Femur (tissue), 1 donor: ENCODE measurements at places on chromosomes 11 and 22.

- DNase-seq, result peak; percentile 33
Observed at GRCh38 chr11:59754859-59755700, at the start of gene STX3. Gene STX3 (plus strand): TSS chr11:59755376. CDS start chr11:59755606, 230 bp downstream.

GRCh38 chr11:73969091-73969490 lies 13.6 kb downstream of the UCP2 start:
- no peak for DNase-seq

- DNase-seq, result no peak
Observed at GRCh38 chr11:72781313-72782080, 12.3 kb downstream of the STARD10 start.

DNA sequence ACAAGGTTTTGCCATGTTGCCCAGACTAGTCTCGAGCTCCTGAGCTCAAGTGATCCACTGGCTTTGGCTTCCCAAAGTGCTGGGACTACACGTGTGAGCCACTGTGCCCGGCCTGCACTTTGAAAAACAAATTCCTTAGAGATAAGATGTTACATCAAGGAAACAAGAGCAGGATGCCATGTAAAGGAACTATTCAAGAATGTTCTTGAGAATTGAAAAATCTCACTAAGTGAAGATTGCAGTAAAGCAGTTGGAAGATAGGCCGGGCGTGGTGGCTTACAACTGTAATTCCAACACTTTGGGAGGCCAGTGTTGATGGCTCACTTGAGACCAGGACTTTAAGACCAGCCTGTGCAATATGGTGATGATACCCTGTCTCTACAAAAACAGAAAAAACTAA lies 88.1 kb downstream of the PACS1 start:
- DNase-seq, result no peak

DNA sequence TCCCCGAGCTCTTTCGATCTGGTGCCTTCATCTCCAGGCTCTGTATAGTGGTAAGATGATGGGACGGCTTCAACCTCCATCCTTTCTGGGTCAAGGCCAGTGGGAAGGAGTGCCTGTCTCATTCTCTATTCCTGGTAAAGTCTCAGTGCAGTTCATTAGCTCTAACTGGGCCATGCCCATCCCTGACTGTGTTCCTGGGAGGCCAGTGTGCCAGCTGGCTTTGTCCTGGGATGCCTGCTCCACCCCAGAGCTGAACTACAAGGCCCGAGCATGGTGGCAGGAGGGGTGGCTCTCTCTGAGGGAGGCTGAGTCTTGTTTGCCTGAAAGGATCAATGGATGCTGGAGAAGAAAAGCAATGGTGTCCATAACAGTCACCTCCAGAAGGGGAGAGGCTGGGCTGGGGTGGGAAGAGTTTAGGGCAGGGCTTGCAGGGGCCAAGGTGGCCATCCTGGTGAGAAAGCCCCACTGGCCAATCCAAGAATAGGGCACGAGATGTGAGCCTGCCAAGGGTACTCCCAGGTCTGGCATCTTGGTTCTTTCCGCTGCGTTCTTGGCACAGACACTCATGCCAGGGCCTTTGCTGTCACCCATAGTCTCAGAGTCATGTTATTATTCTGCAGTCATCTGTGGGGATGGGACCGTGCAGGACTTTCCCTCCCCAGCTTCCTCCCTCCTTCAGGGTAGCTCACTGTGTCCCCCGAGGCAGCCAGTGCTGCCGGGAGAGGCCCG lies 60.1 kb downstream of the PARVB start:
- no peak for DNase-seq

GRCh38 chr11:74310857-74311256 lies 583 bp downstream of the P4HA3 start:
- no peak for DNase-seq

- no peak for DNase-seq
Observed at GRCh38 chr22:30275625-30276024, 9.0 kb upstream of the OSM start.

- no peak for DNase-seq
Observed at GRCh38 chr22:29090039-29090438, 17.2 kb downstream of the KREMEN1 start.

GRCh38 chr11:119317592-119318239 lies 786 bp upstream of the MCAM start:
- DNase-seq, result no peak

- DNase-seq, result no peak
Observed at GRCh38 chr22:37014835-37015586, 4.2 kb downstream of the TST start.

- peak; percentile 79 for DNase-seq
Observed at GRCh38 chr11:6419009-6419631, at the start of gene APBB1. Gene APBB1 (minus strand): TSS chr11:6419094. CDS start chr11:6411347, 7,747 bp downstream.

DNA sequence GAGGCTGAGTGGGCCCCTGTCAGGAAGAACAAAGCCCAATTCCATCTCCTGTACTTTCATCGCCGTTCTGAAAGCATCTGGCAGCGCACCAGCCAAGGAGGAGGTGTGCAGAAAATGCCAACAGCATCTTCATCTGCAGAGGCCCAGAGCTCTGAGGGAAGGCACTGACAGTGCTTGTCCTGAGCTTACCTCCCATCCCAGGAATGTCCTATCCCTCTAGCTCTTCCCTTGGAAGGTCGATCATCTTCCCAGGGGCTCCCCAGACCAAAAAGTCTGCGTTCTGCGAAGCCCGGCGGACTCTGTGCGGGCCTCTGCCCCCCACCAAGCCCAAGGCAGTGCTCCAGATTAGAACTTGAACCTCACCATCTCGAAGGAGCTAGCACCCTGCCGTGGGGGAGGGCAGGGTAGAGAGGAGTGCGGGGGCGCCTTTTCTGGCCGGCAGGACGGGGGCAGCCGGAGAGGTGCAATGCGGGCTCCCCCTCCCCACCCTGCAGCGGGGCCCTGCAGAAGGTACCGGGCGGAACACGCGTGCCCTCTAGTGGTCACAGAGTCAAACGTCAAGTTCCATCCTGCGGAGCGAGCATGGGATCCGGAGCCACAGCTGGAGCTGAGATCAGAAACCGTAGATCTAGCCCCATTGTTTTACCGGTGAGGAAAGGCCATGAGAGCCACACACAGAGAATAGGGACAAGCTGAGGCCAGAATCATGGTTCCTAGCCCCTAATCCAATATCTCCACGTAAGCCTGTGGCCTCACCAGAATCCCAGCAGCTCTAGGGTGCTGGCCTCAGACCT lies 5.0 kb downstream of the SCN2B start:
- peak; percentile 81 for DNase-seq

DNA sequence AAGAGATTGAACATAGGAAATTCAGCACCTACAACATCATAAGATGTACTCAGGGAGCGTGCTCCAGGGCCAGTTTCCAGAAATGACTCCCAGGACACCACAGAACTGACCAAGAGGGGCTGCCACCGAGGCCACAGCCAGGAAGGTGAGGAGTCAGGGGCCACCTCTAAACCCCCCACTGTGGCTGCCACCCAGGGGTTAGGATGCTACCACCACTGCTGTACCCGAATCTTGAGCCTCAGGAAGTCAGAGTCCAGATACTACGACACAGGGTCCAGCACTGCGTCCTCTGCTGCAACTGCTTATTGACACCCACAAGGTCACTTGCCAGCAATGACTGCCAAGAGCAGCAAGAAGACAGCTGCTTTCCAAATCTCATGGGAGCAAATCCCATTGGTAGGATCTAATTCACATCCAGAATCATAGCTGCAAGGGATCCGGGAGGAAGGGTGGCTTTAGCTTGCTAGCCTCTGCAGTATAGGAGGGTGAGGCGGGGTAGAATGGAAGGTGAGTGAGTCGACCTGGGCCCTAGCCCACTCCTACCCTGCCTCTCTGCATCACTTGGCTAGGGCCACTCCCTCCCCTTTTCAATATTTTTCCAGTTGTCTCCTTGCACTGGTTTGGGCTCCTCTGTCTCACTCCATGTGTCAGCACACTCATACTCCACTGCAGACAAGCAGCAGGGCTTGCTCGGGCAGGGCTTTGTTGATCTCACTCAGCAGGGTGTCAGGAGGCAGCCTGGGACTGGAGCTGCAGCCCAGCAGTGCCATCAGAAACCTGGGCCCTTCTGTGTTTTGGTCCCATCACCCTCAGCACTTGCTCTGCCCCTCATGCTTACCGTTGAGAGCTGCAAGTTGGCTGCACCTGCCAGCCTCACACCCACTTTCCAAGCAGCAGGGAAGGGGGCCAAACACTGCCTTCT lies 18.1 kb upstream of the CYTH4 start:
- no peak for DNase-seq

DNA sequence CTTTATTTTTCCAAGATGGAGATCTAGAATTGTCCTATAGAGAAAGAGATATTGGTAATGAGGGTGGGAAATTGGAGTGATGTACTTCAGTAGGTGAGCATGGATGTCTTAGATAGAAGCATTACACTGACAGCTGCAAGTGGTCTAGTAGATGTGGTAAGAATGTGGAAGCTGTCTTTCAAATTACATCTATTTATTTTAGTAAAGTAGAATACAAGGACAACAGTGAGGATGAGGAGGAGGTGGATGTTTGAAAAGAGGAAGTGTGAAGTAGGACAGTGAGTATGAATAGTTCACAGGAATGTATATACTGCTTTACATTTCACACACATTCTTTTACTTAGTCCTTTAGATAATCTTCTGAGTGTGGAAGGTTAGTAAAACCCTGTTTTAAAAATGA lies 64.2 kb downstream of the HIPK3 start:
- DNase-seq, result no peak

DNA sequence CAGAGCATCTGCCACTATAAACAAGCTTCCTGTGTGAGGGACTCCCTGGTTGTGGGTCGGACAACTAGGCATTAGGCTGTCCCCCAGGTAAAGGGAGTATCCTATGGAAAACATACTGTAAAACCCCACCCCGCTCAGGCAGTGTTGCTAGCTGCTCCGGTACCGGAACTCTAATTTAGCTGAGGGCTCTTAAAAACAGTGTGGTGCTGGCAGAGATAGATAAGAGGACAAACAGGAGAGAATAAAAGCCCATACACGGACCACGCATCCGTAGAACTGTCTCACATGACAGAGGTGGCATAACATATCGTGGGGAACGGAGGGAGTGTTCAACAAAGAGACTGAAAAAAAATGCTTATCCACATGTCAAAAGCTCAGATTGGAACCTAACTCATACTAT lies 3.4 kb upstream of the MOGAT2 start:
- DNase-seq, result no peak

GRCh38 chr22:47396105-47396504 lies 633.7 kb downstream of the TBC1D22A start:
- DNase-seq, result no peak

DNA sequence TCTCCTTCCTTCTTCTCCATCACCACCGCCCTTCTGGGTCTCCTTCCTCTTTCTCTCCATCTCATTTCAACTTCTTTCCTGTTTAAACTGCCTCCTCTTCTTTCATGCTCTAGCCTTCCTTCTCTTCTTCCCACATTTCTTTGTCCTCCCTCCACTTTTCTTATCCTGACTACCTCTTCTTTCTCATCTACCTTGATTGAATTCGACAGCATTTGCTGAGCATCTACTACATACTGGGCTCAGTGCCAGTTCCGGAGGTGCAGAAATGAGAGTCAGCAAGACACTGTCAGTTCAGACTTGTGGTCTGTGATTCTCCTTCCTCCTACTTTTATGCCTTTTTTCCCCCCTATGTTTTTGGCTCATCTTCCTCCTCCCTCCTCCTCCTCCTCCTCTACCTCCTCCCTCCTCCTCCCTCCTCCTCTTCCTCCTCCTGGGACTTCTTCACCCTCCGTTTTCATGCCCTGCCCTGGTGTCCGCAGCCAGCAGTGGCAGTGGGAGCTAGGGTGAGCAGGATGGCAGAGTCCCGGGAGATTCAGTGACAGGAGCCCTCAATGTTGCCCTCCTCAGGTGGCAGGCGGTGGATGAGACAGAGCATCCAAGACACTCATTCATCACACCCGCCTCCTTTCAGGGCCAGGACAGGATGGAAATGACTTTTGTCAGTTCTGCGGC lies 146.0 kb upstream of the SEZ6L start:
- DNase-seq, result no peak

DNA sequence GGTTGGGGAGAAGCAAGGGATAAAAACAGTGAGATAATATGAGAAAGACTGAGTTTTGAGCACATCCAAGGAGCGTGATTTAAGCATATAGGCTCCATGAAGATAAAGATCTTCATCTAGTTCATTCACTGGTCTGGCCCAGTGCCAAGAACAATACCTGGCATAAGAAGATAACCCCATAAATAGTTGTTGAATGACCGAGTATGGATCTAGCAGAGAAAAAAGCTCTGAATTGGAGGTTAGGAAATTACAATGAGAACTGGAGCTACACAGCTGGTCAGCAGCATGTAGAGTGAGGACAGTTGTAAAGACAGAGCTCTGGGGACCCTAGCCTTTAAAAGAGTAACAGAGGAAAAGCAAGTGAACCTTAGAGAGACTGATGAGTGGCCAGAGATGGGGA lies 33.0 kb upstream of the PAK1 start:
- no peak for DNase-seq

GRCh38 chr11:82995754-82996398 lies 75.8 kb downstream of the RAB30 start:
- peak; percentile 33 for DNase-seq

DNA sequence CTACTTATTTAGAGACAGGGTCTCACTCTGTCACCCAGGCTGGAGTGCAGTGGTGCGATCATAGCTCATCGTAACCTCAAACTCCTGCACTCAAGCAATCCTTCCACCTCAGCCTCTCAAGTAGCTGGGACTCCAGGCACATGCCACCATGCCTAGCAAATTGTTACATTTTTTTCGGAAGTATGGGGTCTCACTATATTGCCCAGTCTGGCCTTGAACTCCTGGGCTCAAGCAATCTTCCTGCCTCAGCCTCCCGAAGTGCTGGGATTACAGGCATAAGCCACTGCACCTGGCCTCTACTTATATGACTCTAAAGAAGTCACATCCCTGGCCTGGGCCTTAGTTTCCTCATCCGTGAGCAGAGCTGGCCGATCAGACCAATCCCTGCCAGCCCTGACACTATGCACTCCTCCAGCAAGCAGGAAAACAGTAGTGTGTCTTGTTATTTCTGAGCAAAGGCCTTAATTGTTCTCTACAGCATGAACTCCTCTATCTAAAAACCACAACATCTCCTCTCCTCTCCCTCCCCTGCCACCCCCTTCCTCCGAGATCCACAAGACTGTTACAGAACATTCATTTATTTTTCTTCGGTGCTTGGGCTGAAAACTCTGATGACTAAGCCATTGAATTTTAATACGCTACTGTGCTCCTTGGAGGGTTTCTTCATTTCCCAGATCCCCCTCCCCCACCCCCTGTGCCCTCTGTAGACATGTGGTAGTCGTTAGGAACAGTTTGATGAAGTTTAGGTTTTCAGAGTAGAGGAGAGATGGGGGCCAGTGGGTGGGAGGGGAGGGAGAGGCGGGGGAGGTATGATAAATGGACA lies 91.5 kb downstream of the ABTB2 start:
- peak; percentile 71 for DNase-seq

GRCh38 chr11:119512369-119512768 lies 89.4 kb upstream of the THY1 start:
- no peak for DNase-seq
